SW480 (cell line): ENCODE measurements at places on chromosomes 3 and 15.

DNA sequence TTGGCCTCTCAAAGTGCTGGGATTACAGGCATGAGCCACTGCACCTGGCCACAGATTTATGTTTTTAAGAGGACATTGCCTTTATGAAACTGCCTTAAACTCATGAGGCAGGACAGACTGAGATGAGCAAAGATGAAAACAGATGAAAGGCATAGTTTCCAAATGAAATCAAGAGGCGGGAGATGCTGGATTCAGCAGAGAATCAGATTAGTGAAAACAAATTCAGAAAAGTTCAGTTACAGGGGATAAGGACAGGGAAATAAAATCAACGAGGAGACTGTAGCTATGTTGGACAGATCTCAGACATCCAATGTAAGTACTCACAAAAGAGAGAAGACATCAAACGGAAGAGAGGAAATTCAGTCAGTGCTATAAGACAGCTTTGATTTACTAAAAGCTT lies 68.1 kb downstream of the ADAMTSL3 start:
- no peak for DNase-seq

DNA sequence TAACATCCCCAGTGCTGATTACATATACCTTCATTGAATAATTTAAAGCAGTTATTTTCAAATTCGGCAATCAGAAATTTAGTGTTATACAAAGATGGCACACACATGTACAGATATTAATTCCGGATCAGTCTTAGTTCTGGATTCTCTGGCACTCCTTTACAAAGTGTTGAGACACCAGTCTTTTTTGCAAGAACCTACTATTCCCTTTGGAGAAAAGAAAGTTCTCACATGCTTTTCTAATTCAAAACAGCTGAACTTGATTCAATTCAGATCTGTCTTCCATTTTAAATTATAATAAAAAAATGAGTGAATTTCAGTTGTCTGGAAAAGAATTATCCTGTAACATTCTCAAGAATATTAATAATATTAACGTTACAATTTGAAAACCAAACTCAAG lies 20.4 kb downstream of the CCDC191 start:
- DNase-seq: no peak

GRCh38 chr3:119494597-119494996 lies 3.8 kb upstream of the TIMMDC1 start:
- peak; percentile 9 for DNase-seq

- no peak for DNase-seq
Measured at GRCh38 chr3:14574183-14574582, 34.0 kb upstream of the GRIP2 start.
